ENCODE measurements at places on chromosomes 16 and 17.

GRCh38 chr16:83626204-83626603 is 181.6 kb upstream of the HSBP1 start:
- DNase-seq, result no peak

DNA sequence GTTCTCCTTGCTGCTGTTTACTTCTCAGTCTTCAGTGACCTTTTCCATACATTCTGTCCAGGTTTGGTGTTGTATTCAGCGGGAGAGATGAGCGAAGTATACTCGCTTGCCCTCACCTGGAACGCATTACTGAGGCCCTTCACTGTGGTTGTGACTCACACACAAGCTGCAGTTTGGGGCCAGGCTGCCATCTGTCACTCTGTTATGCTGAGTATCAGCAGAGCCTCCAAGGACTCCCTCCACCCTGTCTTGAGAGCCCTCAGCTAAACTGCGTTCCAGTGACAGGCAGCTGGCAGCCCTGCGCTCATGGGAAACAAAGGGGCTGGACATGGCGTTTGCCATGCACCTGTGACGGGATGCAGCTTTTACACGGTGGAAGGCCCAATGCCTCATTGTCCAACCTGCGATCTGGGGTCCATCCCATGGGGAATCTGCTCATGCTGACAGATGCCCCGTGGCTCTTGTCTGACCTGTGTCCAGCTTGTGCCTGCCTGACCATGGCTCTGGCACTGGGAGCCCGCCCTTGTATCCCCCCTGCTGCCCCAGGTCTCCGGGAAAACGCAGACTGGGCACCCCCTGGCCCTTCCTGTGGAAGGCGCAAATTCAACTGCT is 6.5 kb upstream of the ZNF778 start:
- DNase-seq, result no peak

DNA sequence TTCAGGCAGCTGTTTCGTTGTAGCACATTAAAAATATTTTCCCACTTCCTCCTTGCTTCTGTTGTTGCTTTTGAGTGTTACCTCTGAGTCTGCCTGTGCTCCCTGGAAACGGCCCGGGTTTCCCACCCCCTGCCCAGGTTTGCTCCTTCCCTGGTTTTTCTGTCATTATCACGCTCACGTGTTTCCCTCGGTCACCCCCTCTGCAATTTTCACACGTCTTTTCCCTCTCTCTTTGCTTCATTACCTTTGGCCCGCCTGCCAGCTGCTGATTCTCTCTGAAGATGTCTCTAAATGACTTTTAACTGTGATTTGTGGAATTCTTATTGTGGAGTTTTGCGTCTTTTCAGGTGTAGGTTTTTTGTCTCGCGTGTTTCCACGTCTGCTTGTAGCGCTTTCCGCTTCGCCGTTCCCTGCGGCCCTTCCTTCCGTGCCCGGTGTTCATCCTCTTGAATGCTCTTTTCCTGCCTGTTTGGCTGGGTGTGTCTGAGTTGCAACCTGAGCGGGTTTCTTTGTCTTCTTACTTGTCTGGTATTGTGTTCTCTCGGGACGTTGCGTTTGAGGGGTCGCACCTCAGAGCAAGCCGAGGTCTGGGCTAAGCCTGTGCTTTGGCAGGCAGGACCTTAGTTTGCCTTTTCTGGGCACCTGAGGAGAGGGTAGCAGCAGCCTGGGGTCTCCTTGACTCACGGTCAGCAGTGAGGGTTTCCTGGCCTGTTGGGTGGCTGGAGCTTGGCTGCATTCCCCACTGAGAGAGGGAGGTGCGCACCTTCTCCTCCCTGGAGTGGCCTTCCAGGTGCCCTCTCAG is 96.3 kb upstream of the ZNF750 start:
- DNase-seq, result no peak

DNA sequence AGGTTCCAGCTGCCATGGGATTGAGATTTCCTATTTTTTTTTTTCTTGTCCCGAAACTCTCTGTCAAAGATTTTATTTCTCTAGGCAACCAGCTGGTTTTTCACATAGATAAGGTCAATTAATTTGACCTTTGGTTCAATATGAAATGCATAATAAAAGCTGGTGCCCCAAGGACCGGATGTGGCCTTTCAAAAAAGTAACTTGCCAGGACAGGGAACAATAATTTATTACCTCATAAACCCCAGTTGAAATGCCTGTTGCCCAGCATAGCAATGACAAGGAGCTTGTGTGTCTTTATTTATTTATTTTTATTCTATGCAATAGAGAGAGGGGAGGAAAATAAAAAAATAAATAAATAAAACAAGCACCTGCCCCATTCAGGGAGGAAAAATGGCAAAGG is 472.7 kb downstream of the KCNJ2 start:
- no peak for DNase-seq

- peak; percentile 76 for DNase-seq
These were observed 743 bp downstream of the WIPI1 start for GRCh38 chr17:68456339-68457167.

- no peak for DNase-seq
These were observed 1.9 kb downstream of the ENDOV start for GRCh38 chr17:80416940-80417293.

GRCh38 chr17:44830359-44831288 is 537 bp upstream of the GJC1 start:
- no peak for DNase-seq
